Prostate gland (tissue), 2 donors: ENCODE measurements at places on chromosomes 7 and 10. TPM values are rescaled to one million over a fixed set of nuclear protein-coding genes. Genes with fewer than 3 reads are reported as not detected.

GRCh38 chr10:76628801-76629200 lies 1008.8 kb downstream of the KCNMA1 start:
- DNase-seq, result no peak

DNA sequence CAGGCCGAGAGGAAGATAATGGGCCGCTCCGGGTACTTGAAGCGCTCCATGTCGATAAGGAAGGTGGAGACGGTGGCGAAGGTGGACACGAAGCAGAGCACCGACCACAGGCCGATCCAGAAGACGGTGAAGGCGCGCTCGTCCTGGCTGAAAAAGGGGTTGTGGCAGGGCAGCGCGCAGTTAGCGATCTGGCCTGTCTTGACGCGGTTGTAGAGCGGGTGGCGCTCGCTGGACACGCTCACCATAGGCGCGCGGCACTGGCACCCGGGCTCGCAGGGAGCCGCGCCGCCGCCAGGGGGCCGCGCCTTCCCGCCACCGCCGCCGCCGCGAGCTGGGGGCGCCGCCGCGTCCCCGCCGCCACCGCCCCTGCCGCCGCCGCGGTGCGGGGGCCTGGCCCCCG lies 1.6 kb downstream of the FZD8 start:
- peak; percentile 55 for DNase-seq

The GPR146 gene
- 25.9 TPM for total RNA-seq

The PIK3CG gene
- total RNA-seq, result 5.1 TPM
